ENCODE measurements at places on chromosomes 2 and 18.

GRCh38 chr2:39632876-39633275 lies 32.8 kb upstream of the TMEM178A start:
- no peak for DNase-seq

GRCh38 chr18:61602836-61603235 lies 269.6 kb downstream of the CDH20 start:
- DNase-seq, result no peak

DNA sequence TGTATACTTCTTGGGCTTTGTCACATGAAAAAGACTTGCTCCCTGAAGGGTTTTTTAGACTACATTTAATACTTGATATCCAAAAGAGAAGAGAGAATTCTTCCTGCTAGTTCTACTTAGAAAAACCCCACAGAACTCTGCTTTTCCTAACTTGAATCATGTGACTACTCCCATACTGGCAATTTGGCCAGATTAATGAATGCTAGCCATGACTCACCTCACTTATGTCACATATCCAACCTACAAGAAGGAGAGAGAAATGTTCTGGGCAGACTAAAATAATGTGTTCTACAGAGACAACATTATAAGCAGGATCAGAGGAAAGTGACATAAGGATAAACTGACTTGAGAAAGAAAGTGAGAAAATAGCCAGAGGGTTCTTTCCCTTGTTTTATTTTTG lies 249.3 kb upstream of the GULP1 start:
- DNase-seq, result no peak

DNA sequence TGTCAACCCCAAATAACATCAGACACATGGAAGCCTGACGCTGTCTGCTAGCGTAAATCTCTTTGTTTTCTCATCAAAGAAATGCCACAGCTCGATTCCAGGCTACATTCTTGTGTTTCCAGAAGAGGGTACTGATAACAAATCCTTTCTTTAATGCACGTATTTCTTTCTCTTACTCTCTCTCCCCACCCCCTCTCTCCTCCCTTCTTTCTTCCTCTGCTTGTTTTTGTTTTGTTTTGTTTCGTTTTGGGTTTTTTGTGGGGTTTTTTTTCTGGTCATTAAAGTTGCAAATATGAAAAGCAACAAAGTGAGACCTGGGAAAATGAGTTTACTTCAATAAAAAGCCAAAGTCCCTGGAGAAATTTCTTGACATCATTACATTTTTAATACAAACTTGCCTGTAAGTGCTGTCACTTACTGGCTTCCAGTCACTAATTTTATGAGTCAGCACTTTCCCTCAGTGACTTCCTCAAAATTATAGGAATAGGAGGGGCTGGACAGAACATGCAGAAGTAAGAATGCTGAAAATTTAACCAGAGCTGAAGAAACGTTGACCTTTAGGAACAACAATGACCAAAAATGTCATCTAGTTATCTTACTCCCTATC lies 106.7 kb upstream of the NABP1 start:
- peak; percentile 61 for DNase-seq

DNA sequence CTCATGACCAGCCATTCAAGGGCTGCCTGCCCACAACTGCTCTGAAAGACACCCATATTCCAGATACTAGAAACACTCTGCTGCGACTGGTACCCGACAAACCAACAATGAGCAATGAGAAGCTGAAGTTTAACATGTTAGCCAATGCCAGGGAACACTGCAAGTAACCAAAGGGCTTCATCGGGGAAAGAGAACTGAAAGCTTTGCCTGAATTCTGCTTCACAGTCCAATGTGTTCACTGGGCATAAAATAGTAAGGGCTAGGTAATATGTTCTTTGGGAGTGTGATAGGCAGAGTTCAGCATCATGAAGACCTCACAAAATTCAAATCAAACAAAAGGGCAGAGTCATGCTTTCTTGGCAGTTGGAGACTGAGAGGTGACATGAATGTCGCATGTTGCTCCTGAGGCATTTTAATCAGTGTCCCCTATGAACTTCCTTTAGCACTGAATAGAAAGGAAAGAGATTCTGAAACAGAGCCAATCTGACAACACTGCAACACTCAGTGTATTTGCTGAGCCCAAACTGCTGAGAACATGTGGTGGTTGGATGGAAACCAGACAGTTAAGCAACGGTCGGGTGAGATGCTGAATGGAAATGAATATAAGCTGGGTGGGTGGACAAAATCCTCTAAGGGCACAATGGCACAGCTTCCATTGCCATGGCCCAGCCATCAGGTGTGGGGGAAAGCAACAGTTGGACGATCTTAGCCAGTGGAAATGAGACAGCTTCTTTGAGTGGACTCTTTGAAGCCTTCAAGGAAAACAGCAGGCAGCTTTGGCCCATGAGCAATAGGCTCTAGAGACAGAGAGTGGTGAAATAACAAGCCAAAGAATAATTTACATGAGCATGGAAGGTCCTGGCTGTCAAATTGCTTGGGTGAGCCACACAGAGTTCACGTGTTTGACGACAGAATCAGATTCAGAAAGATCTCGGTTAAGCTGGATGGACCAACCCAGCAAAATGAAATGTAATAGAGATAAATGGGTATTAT lies 277.5 kb downstream of the AFF3 start:
- DNase-seq, result no peak

Measured in CD4-positive, alpha-beta T cell treated with Interleukin-6 at 100 ng/mL for 8 hours (primary cell).